ENCODE measurements at places on chromosomes 2 and 18.

- H3K27ac ChIP-seq: peak overlapping the region; percentile 37
- DNase-seq: no peak
- H3K4me1 ChIP-seq: peaks cover 15% of the 10 kb centered on the region
- H3K27me3 ChIP-seq: no peaks in the 10 kb centered on the region
- peaks cover 27% of the 10 kb centered on the region for H3K36me3 ChIP-seq
- no peak overlapping the region for H3K4me3 ChIP-seq
These were observed 3.3 kb upstream of the GPBAR1 start for GRCh38 chr2:218257390-218257981.

DNA sequence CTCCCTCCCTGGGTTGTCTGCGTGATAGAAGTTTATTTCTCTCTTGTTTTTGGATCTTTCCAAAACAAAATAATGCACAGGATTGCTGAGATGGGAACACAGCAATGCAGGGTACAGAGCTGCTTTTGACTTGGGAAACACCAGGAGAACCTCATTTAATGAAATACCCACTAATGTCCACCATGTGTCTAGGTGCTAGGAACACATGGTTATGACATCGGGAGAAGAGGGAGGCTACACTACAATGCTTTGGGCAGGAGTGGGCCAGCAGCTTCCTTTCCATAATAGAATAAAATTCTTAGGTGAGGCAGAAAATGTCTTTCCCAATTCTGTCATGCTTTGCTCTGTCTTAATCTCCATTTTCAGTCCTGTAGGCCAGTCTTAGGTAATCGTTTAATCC, 29.2 kb upstream of the KCNF1 start:
- no peak overlapping the region for H3K27ac ChIP-seq
- no peak for DNase-seq
- no peak overlapping the region for H3K4me3 ChIP-seq
- no peaks in the 10 kb centered on the region for H3K4me1 ChIP-seq

DNA sequence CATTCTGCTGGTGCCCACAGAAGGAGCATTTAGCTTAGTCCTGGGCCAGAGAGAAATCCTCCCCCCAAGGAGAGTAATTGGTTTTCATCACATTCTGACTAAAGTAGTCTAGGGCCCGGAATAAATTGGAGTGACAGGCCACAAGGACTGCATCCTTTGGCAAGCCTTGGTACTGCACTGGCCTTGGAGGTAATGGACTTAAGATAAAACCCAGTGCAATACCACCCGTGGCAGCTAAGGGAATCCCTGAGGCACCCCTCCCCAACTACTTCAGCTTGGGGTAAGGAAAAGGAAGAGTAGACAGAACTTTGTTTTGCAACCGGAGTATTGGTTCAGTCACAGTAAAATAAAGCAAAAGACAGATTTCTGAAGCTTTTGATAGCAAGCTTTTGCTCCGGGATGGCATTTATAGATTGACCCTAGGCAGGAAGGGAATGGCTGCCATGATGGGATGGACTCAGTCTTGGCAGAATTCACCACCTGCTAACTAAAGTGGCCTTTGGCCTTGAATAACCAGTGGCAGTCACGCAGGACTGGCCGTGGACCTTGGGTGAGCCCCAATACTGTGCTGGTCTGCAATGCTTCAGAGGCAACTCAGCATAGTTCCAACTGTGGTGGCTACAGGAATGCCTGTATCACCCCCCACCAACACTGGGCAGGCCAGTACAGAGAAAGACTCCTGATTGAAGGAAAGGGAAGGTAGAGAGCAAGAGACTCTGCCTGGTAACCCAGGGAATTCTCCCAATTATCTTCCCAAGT, 14.1 kb downstream of the ORC4 start:
- H3K27me3 ChIP-seq: no peaks in the 10 kb centered on the region
- no peak overlapping the region for H3K27ac ChIP-seq
- DNase-seq: no peak
- H3K4me1 ChIP-seq: no peaks in the 10 kb centered on the region

GRCh38 chr18:36128907-36129299, 237 bp downstream of the SLC39A6 start:
- H3K36me3 ChIP-seq: peaks cover 4% of the 10 kb centered on the region
- H3K27me3 ChIP-seq: no peaks in the 10 kb centered on the region
- peak overlapping the region; percentile 96 for H3K27ac ChIP-seq
- DNase-seq: peak; percentile 16

- DNase-seq: no peak
- H3K27ac ChIP-seq: no peak overlapping the region
- no peaks in the 10 kb centered on the region for H3K27me3 ChIP-seq
- no peak overlapping the region for H3K4me3 ChIP-seq
These were observed 263.2 kb downstream of the CDH7 start for GRCh38 chr18:66013969-66014368.

DNA sequence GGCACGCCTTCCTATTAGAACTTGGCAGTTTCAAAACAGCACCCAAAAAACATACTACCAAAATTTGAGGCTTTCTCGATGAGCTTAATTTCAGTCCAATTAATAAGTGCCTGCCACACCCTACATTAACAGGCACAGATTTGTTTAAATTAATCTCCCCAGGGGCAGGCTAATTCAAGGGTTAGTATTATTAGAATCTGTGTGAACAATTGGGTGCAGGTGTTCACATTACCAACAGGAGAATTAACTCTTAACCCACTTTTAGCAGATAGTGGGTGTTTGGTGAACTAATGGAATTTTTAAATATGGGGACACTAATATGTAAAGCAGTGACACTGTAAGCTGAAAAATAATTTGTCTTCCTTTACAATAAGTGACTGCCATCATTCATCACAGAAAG, 4.1 kb downstream of the MBD2 start:
- peaks cover 22% of the 10 kb centered on the region for H3K4me1 ChIP-seq
- DNase-seq: no peak
- no peak overlapping the region for H3K4me3 ChIP-seq
- no peak overlapping the region for H3K27ac ChIP-seq
- H3K27me3 ChIP-seq: no peaks in the 10 kb centered on the region

DNA sequence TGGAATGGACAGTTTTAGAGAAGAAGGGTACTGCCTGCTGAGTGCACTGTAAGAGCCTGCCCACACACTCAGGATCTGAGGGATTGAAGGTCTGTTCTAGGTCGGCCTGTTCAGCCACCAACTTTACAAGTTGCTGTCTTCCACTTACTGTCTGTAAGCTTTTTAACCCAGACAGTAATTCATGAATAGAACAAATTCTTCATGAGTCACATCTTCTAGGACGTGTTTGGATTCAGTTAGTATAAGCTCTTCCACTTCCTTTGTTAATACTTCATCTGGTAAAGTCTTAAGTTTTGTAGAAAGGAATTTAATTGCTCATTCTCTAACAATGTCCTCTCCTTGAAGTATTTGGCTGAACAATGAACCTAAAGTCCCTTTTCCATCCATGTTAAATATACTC, 74.6 kb downstream of the PDE11A start:
- H3K27ac ChIP-seq: no peak overlapping the region
- H3K27me3 ChIP-seq: no peaks in the 10 kb centered on the region
- DNase-seq: no peak
- no peaks in the 10 kb centered on the region for H3K36me3 ChIP-seq

DNA sequence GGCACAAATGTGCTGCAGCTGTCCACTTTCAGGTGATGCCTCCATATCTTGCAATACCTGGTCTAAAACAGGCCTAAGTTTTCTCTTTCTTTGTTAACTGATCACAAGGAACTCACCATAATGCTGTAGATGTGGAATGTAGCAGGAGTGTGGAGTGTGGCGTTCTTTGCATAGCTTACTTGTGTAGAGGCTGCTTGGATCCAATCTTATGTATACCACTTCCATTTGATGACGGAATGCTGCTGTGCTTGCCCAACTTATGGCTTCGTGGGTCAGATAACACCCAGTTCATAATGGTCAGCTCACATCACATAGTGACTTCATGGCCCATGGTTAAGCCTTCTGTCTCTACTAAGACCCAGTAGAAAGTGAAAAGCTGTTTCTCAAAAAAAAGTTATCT, 114.5 kb downstream of the LAMA3 start:
- H3K27me3 ChIP-seq: no peaks in the 10 kb centered on the region
- no peak for DNase-seq
- H3K27ac ChIP-seq: no peak overlapping the region
- H3K4me3 ChIP-seq: no peak overlapping the region
- H3K4me1 ChIP-seq: peaks cover 10% of the 10 kb centered on the region

DNA sequence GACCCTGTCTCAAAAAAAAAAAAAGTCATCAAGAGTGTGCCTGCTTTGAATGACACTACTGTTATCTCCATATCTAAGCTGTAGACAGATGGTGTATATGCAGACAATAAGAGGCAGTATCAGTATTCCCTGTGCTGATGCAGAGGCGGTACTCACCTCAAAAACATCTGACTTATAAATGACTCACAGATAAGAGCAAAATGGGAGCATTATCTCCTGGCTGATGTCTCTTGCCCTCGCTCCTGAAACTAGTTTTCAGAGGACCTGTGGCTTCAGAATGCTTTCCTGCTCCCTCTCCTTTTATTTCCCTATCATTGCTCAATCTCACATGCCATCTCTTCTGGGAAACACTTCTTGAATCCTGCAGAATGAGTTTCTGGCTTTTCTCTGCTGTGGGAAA, 289.6 kb downstream of the PTPRM start:
- no peak overlapping the region for H3K27ac ChIP-seq
- H3K4me1 ChIP-seq: peaks cover 7% of the 10 kb centered on the region
- H3K27me3 ChIP-seq: no peaks in the 10 kb centered on the region
- H3K4me3 ChIP-seq: no peak overlapping the region

GRCh38 chr2:117679952-117680351, 134.5 kb upstream of the DDX18 start:
- no peak for DNase-seq
- H3K4me1 ChIP-seq: no peaks in the 10 kb centered on the region
- H3K4me3 ChIP-seq: no peak overlapping the region
- H3K27me3 ChIP-seq: no peaks in the 10 kb centered on the region

- no peak overlapping the region for H3K4me3 ChIP-seq
- no peaks in the 10 kb centered on the region for H3K27me3 ChIP-seq
- peak; percentile 26 for DNase-seq
- peak overlapping the region; percentile 85 for H3K27ac ChIP-seq
- H3K36me3 ChIP-seq: no peaks in the 10 kb centered on the region
These were observed 174.9 kb downstream of the ASB1 start for GRCh38 chr2:238601433-238602222.

DNA sequence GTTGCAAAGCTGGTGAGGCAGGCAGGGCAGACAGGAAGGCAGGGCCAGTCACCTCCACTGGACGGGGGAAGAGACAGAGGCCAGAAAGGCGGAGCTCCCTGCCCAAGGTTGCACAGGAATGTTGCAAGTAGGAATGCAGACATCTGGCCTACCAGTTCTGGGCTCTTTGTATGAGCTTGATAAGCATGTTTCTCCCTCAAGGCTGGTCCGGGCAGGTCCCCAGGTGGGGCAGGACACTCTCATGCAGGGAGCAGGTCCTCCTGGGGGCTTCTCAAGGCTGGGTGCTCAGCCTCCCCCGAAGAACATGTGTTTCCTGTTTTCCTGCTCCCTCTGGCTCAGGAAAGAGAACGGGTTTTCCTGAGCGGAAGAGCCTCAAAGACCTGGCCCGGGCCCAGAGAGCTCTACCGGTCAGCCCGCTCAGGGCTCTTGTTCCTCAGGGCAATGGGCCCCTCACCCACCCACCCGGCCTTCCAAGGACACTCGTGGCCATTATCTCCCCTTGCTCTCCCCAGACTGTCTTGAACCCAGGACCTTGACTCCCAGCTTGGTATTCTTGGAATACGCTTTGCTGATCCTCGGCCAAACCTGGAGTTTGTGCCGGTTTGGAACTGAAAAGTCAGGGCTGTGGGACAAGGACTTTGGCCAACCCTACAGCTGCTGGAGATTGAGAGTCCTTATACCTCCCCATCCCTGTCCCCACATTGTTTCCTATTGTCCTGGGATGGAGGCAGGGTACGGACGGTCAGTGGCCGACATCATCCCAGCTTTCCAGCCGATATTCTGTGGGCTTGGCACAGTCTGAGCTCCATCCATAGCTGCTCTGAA, 87.7 kb upstream of the HAAO start:
- H3K4me3 ChIP-seq: no peak overlapping the region
- no peaks in the 10 kb centered on the region for H3K36me3 ChIP-seq
- peak overlapping the region; percentile 9 for H3K27ac ChIP-seq

DNA sequence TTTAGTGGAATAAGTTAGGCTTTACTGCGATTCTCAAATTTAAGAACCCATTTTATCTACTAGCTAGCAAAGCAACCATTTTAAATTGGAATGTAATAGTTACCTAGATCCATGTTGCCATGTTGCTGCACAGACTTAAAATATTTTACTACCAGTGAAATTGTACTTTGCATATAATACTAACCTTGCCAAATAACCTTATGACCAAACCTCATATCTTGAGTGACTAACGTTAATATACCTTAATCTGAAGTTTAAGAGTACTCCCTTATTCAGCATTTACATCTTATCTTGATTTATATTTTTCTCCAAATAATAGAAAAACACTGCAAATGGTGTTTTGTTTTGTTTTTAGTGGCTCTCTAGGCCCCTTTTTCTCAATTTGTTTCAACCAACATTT, 50.3 kb upstream of the NAB1 start:
- H3K36me3 ChIP-seq: no peaks in the 10 kb centered on the region
- no peak for DNase-seq
- H3K4me1 ChIP-seq: peaks cover 27% of the 10 kb centered on the region
- no peak overlapping the region for H3K27ac ChIP-seq
- no peak overlapping the region for H3K4me3 ChIP-seq

- DNase-seq: no peak
- no peak overlapping the region for H3K27ac ChIP-seq
- no peaks in the 10 kb centered on the region for H3K36me3 ChIP-seq
- H3K4me1 ChIP-seq: peaks cover 29% of the 10 kb centered on the region
- no peaks in the 10 kb centered on the region for H3K27me3 ChIP-seq
These were observed 190.4 kb downstream of the FMNL2 start for GRCh38 chr2:152525277-152525838.

DNA sequence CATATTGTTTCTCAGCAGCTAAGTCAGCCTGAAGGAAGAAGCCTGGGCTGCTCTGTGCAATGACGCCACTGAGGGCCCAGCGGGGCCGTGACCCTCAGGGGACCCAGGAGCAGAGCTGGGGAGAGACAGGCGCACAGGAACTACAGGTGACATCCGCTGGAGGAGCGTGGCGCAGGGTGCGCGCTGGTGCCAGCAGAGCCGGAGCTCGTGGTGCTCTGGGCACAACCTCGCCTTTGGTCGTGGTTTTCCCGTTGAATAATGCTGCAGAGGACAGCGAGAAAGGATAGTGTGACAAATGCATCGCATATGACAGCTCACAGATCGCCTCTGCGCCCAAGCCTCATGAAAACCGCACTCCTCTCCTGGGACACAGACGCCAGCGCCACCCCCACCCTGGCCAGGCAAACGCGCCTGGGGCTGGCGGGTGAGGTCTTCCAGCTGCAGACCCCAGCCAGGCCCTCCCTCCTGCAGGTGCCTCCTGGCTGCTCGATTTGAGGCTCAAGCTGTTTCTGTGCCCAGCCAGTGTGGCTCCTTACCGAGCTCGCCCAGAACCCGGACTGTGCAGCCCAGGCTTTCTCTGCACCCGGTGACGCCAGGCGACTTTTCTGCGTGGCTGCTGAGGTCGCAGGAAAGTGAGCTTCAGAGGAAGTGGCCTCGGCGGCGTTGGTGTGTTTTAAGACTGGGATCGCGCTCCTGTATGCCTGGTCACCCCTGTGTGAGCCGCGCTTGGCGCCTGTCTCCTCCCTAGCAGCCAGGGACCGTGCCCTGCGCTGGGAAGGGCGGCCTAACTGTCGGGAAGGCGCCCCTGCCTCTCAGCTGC, 583.1 kb upstream of the HS6ST1 start:
- no peak overlapping the region for H3K27ac ChIP-seq
- DNase-seq: no peak
- no peak overlapping the region for H3K4me3 ChIP-seq
- H3K27me3 ChIP-seq: no peaks in the 10 kb centered on the region
- H3K36me3 ChIP-seq: no peaks in the 10 kb centered on the region
